ENCODE measurements at places on chromosomes 6 and 20.

GRCh38 chr20:17610566-17611289, 40.9 kb downstream of the DSTN start:
- no peak overlapping the region for H3K27ac ChIP-seq
- H3K36me3 ChIP-seq: peaks cover 32% of the 10 kb centered on the region
- H3K4me1 ChIP-seq: peaks cover 4% of the 10 kb centered on the region
- no peaks in the 10 kb centered on the region for H3K27me3 ChIP-seq
- no peak overlapping the region for H3K4me3 ChIP-seq
- DNase-seq: no peak

DNA sequence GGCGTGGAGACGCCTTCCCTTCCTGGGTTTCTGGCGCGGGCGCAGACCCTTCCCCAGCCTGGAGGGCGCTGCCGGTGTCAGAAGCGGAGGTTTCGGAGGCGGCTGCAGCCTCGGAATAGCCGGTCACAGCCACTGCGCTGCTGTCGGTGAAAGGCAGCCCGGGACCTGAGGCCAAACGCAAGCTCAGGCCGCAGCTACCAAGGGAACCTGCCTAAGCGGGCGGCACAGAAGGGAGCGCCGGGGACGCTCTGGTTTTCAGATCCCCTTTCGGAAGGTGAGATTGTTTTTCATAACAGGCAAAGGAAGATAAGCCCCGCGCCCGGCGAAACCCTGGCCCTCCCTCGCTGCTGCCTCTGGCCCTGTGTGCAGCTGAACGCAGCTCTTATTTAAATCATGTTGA, 116.5 kb downstream of the FAM120B start:
- no peak for DNase-seq
- no peak overlapping the region for H3K27ac ChIP-seq
- no peaks in the 10 kb centered on the region for H3K36me3 ChIP-seq
- H3K27me3 ChIP-seq: no peaks in the 10 kb centered on the region
- no peak overlapping the region for H3K4me3 ChIP-seq

GRCh38 chr6:81759782-81760181, 7.3 kb upstream of the TENT5A start:
- no peaks in the 10 kb centered on the region for H3K36me3 ChIP-seq
- no peak for DNase-seq
- no peak overlapping the region for H3K27ac ChIP-seq
- peaks cover 19% of the 10 kb centered on the region for H3K4me1 ChIP-seq

- no peak overlapping the region for H3K27ac ChIP-seq
- no peak for DNase-seq
- H3K4me1 ChIP-seq: peaks cover 19% of the 10 kb centered on the region
- H3K27me3 ChIP-seq: no peaks in the 10 kb centered on the region
These were observed 76.8 kb upstream of the CD93 start for GRCh38 chr20:23162887-23163286.

DNA sequence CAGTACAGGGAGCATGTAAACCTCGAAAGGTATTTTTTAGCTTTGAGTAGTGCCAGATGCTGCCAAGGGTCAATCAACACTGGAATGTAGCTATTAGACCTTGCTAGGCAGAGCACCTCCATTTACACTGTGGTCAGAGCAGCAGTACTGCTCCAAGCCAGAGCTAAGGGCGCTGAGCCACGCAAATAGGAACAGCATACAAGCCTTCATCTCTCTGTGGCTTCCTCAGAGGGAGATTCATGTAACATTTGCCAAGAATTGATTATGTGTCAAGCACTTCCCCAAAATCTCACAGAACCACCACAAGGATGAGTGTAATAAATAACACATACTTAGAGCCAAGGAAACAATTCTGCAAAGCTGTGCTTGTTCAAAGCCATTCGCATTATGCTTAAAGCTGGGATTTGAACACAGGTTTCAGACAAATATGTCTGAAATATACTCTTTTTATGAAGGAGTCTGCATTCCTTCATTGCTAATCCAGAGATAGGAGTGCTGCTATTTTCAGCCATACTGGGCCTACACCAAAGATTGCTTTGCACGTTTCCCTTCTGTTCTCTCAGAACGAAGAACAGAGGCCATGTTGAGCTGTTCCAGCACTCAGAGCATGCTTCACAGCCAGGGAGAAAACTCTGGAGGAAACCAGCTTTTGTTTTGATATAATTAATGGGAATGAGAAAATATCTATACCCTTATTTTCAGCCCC, 97.7 kb downstream of the SLC16A10 start:
- no peak for DNase-seq
- H3K27ac ChIP-seq: no peak overlapping the region
- H3K4me3 ChIP-seq: no peak overlapping the region
- H3K27me3 ChIP-seq: no peaks in the 10 kb centered on the region
- no peaks in the 10 kb centered on the region for H3K36me3 ChIP-seq
- no peaks in the 10 kb centered on the region for H3K4me1 ChIP-seq

DNA sequence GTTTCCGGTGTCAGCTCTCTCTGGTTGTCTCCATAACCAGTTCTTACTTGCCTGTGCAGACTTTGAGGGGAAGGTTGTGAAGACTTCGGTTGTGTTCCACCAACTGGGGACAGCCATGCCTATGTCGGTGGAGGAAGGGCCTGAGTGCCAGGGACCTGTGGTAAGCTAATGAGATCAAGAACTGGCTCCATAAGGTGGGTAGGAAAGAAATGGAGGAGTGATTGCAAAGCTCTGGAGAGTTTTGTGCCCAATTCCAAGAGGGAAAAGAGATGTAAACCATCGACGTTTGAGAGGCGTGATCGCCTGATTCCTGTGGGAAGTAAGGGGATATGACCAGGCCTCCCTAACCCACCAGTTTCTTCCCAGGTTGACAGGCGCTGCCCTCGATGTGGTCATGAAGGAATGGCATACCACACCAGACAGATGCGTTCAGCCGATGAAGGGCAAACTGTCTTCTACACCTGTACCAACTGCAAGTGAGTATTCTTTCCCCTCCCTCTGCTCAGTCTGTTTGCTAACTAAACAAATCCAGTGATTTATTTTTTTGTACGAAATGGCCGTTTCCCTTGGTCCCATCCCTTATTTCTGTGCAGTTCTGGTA, 893 bp downstream of the POLR1H start:
- peak overlapping the region; percentile 46 for H3K27ac ChIP-seq
- H3K36me3 ChIP-seq: 0 out of 2 replicates have a peak, but pooled peaks cover 5% of the 10 kb centered on the region
- H3K27me3 ChIP-seq: no peaks in the 10 kb centered on the region
- peak overlapping the region; percentile 96 for H3K4me3 ChIP-seq
- peak; percentile 44 for DNase-seq
- peaks cover 27% of the 10 kb centered on the region for H3K4me1 ChIP-seq

DNA sequence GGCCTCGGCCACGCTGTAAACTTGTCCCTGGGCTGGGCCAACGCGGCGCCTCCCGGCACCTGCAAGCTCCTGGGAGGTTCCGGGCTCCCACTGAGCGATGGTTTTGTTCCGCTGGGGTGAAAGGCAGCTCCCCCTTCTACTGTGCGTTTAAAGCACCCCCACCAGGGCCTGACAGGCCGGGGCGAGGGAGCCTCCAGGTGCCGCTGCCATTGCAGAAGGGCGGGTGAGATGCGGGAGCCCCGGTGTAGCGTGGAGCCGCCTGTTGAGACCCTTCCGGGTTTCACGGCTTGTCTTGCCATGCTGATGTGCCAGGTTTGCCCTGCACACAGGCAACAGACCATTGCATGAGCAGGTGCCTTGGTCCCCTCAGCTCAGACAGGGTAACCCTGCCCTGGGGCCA, 2.9 kb downstream of the COL20A1 start:
- no peak overlapping the region for H3K4me3 ChIP-seq
- H3K27me3 ChIP-seq: peaks cover 46% of the 10 kb centered on the region
- H3K36me3 ChIP-seq: no peaks in the 10 kb centered on the region
- no peak overlapping the region for H3K27ac ChIP-seq

GRCh38 chr20:47106786-47107185, 212.1 kb downstream of the EYA2 start:
- H3K27ac ChIP-seq: no peak overlapping the region
- no peak overlapping the region for H3K4me3 ChIP-seq
- DNase-seq: no peak
- peaks cover 3% of the 10 kb centered on the region for H3K4me1 ChIP-seq
- no peaks in the 10 kb centered on the region for H3K36me3 ChIP-seq
- no peaks in the 10 kb centered on the region for H3K27me3 ChIP-seq

DNA sequence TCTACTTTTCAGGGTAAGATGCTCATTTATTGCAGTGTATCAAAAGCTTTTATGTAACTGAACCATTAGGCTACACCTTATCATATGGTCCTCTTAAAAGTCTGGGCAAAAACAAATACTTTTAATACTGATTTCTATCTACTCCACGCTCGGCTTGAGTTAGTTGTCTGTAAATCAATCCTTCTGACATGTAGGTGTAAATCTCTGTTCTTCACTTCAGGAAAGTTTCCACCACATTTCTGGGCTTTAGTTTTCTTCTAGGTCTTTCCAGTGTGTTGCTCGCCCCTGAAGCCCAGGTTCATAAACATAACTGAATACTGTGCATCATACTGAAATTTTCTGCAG, 89.2 kb upstream of the RNF217 start:
- H3K27ac ChIP-seq: no peak overlapping the region
- no peaks in the 10 kb centered on the region for H3K4me1 ChIP-seq
- H3K36me3 ChIP-seq: no peaks in the 10 kb centered on the region
- no peak overlapping the region for H3K4me3 ChIP-seq

GRCh38 chr6:37024656-37025337, 19.3 kb downstream of the FGD2 start:
- H3K4me1 ChIP-seq: peaks cover 51% of the 10 kb centered on the region
- no peaks in the 10 kb centered on the region for H3K36me3 ChIP-seq
- H3K27ac ChIP-seq: peak overlapping the region; percentile 97
- no peaks in the 10 kb centered on the region for H3K27me3 ChIP-seq
- H3K4me3 ChIP-seq: peak overlapping the region; percentile 39

DNA sequence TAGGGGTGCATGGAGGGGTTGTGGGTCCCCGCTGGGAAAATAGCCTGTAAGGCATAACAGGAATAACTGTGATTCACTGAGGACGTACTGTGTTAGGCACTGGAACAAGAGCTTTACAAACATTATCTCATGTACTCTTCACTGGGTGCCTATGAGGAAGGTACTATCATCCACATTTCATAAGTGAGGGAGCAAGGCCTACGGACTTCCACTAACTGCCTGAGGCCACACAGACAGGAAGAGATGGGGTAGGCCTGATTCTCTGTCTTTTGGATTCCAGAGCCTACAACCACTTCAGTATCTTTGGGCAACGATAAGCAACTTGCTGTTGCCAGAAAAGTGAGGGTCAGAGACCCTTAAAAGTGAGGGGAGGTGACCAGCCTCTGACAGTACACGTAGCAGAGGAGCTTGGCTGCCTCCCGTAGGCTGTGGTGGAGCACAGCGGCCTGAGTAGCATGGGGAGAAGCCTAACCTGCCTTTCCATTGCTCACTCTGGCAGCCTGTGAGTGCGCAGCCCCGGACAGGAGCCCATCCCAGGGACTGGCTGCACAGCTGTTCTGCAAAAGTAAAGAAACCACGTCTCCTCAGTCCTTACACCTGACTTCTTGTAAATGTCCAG, 30.4 kb downstream of the PSMB1 start:
- no peak overlapping the region for H3K4me3 ChIP-seq
- no peaks in the 10 kb centered on the region for H3K36me3 ChIP-seq
- peaks cover 15% of the 10 kb centered on the region for H3K27me3 ChIP-seq

DNA sequence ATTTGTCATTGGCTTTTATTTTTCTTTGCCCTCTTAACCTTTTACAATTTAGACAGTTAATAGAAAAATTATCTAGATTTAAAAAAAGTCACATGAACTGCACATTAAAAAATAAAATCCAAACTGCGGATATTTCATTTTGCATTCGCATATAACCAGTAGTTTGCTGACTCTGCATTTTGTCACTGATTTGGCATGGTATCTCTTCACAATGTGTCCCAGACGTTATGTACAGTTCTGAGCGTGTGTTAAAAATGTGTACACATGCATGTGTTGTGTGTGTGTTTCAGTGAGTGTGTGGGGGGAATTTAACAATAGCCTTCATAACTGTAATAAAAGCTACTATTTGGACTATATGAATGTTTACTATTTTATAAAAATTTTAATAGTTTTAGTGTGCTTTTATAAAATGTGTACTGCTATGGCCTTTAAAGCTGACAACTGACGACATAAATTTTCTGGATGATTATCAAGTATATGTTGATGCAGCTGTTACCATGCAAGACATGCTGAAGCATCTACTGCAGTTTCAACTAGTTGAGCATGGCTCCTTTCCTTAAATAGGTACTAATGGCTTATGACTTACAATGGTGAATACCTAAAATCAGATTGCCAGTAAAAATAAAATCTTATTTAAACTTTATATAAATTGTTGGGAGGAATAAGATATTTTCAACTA, 67.7 kb downstream of the HMGCLL1 start:
- no peaks in the 10 kb centered on the region for H3K36me3 ChIP-seq
- no peak overlapping the region for H3K27ac ChIP-seq
- no peaks in the 10 kb centered on the region for H3K4me1 ChIP-seq
- no peak for DNase-seq
- no peak overlapping the region for H3K4me3 ChIP-seq

GRCh38 chr6:150261997-150262697, 106.7 kb upstream of the IYD start:
- no peak overlapping the region for H3K27ac ChIP-seq
- H3K36me3 ChIP-seq: no peaks in the 10 kb centered on the region
- DNase-seq: no peak
- no peaks in the 10 kb centered on the region for H3K27me3 ChIP-seq

DNA sequence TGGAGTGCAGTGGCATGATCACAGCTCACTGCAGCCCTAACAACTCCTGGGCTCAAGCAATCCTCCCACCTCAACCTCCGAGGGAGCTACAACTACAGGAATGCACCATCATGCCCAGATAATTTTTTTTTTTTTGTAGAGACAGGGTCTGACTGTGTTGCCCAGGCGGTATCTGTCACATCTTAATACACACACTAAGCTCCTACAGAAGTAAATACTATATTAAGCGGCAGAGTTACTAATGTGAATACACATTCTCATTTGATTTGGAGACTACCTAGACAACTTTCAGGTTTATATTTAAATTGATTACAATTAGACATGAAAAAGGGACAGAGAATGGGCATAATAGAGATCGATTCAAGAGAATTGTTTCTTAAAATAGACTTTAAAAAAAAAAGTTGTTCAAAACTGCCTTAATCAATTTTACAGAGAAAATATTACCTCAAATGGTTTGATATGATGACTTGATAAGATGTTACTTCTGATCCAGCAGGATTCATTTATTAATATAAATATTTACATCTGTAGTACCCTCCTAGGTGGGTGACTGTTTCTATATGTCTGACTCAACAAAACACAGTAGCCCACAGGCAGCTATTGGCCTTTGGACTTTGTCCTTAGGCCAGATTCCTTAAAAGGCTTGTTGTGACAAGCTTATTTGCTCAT, 7.1 kb upstream of the LOC128125822 start:
- H3K4me3 ChIP-seq: no peak overlapping the region
- H3K4me1 ChIP-seq: peaks cover 15% of the 10 kb centered on the region
- H3K27me3 ChIP-seq: no peaks in the 10 kb centered on the region
- H3K27ac ChIP-seq: no peak overlapping the region

GRCh38 chr6:17847203-17847760, 140.2 kb downstream of the KIF13A start:
- no peaks in the 10 kb centered on the region for H3K27me3 ChIP-seq
- no peak for DNase-seq
- no peak overlapping the region for H3K27ac ChIP-seq

GRCh38 chr6:782141-782540, 89.2 kb upstream of the EXOC2 start:
- H3K27me3 ChIP-seq: peaks cover 65% of the 10 kb centered on the region
- H3K36me3 ChIP-seq: no peaks in the 10 kb centered on the region
- no peak overlapping the region for H3K4me3 ChIP-seq
- no peaks in the 10 kb centered on the region for H3K4me1 ChIP-seq

- no peak for DNase-seq
- no peaks in the 10 kb centered on the region for H3K27me3 ChIP-seq
- H3K36me3 ChIP-seq: peaks cover 12% of the 10 kb centered on the region
- H3K27ac ChIP-seq: peak overlapping the region; percentile 88
These were observed 6.6 kb upstream of the GUCA1B start for GRCh38 chr6:42201382-42201781.

- H3K27ac ChIP-seq: no peak overlapping the region
- peak; percentile 52 for DNase-seq
- peaks cover 20% of the 10 kb centered on the region for H3K4me1 ChIP-seq
- H3K36me3 ChIP-seq: no peaks in the 10 kb centered on the region
These were observed 55.0 kb downstream of the COL12A1 start for GRCh38 chr6:75150685-75151412.

All from PC-3 (cell line).